ENCODE measurements at places on chromosomes 12 and 14.

- DNase-seq, result no peak
Measured at GRCh38 chr12:78568321-78569020, 296.1 kb upstream of the SYT1 start.

- no peak for DNase-seq
Measured at GRCh38 chr12:75162845-75163244, 46.8 kb downstream of the KCNC2 start.

DNA sequence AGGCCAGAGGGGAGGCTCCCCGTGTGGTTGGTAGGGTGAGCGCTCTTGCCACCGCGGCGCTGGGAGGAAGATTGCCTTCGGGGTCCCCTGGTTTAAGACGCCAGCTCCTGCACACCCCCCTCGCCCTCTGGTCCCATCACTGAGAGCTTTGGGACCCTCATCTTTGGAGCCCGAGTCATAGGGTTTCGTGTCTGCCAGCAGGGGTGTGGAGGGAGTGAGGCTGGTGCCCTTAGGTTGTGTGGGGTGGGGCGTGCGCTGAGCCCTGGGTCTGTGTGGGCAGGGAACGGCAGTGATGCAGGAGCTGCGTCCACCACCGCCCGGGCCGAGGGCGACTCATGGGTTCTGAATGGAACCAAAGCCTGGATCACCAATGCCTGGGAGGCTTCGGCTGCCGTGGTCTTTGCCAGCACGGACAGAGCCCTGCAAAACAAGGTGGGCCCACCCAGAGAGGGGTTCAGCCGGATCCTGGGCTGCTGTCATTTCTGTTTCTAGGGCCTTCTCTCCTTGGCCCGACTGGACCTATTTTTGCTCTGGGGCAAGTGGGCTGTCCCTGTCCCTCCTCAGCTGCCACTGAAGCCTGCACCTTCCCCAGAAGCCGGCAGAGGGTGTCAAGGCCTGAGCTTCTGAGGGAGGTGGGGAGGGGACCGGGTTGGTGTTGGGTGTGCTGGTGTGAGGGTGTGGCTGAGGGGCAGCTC, 12.1 kb downstream of the ACADS start:
- DNase-seq, result no peak

DNA sequence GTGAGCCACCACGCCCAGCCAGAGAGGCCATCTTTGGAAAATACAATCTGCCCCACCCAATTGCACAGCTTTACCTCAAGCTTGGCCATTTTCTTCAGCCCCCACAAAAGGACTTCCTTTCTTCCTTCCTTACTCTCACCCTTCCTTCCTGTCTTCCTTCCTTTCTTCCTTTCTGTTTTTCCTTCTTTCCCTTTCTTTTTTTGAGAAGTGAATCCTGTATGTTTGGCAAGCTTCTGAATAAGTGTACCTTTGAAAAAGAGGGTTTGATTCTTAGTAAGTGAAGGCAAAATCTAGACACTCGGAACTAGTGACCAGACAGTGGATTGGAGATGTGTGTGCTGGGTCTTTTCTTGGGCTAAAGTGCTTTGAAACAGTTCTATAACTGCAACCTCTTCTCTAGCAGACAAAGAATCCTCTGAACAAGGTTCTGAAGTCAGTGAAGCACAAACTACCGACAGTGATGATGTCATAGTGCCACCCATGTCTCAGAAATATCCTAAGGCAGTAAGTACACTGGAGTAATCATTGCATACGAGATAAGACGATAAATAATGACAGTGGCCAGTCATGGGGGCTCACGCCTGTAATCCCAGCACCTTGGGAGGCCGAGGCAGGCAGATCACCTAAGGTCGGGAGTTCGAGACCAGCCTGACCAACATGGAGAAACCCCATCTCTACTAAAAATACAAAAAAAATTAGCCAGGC, 49.5 kb downstream of the SUPT16H start:
- DNase-seq, result no peak

- DNase-seq, result no peak
Measured at GRCh38 chr12:101945369-101946232, 68.2 kb downstream of the DRAM1 start.

- DNase-seq, result peak; percentile 24
Measured at GRCh38 chr12:3587402-3588013, 96.5 kb downstream of the PRMT8 start.

DNA sequence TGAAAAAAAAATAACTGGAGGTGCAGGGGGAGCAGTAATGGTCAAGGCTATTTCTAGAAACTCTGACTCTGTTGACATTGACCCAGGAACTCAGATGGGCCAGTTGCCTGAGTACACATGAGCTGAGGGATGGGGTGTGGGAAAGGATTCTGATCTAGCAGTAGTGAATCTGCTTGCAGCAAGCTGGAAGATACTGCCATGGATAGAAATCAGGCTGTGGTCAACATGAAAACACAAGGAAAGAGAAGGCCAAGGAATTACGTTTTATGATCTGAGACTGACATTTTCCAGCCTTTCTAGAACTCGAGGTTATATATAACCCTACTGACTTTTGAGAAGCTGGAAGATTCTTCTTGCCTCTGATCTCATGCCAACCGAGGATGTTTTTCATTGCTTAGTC, 90.0 kb downstream of the ANO6 start:
- no peak for DNase-seq

DNA sequence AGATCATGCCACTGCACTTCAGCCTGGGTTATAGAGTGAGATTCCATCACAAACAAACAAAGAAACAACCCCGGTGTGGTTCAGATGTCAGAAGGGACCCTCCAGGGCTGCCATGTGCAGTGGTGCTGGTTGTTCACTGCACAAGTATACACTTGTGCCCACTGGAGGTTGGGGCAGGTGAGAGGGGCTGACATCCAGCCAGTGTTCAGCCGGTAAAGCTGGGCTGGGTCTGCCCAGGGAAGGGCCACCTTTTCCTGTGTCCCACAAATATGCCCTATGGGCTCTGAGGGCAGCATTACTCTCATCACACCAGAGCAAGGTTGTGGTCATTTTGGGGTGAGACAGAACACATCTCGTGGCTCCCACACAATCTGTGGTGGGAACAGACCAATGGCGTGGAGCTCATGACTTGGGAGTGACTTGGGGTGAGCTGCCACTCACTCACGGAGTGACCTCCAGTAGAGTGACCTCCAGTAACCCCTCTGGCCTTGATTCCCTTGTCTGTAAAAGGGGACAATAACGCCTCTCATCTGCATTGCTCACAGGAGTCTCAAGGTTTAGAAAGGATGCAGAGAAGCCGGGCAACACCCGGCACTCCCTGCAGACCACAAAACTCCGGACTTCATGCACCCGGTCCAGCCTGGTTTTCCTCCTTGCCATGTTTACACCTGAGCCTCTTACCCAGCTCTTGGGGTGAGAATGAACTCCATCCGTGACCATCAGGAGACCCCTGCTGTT, 69.0 kb upstream of the VRK1 start:
- DNase-seq, result no peak

GRCh38 chr12:71782017-71782416, 27.4 kb downstream of the RAB21 start:
- no peak for DNase-seq

GRCh38 chr14:41606532-41607303, at the start of gene LRFN5:
Gene LRFN5, plus strand, starts transcription at chr14:41606876.
- peak; percentile 72 for DNase-seq

DNA sequence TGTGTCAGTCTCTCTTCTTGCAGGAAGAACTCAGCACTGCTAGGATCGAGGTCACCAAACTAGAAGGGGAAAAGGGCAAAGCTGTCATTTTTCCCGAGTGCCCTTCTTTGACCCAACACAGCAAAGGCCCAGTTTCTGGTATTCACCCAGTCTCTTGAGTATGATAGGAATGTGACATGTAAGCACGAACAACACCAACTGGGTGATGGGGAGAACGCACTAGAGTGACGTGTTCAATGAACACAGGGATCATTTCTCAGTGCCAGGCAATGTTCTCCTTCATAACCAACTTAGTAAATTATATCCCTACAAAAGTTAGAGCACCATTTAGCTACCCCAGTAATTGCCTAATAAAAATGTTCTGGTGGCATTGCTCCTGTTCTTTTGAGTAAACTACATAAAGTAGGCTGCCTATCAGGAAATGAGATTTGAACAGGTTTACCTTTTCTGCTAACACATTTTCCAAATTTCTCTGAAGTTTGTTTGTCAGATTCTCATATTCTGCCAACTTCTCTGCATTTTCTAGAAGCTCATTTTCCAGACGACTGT, 64.5 kb downstream of the NIN start:
- no peak for DNase-seq

DNA sequence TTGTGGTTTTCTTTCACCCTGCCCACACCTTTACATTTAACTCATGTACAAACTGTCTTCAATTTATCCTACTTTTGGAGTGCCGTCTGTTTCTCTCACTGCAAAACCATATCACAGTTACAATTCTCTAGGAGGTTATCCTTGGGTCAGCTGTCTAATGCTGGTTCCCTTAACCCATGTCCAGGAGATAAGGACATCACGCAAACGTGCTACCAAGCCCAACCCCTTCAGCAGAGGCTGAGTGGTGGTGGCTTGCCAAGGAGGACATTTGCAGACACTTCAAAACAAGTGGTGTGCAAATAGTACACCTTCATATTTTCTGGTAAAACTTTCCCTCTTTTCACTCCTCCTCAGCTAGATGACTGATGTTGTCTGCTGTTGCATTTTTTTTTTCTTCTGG, 167.9 kb downstream of the PAX9 start:
- no peak for DNase-seq

- peak; percentile 33 for DNase-seq
Measured at GRCh38 chr14:84421621-84422020, 1108.3 kb upstream of the FLRT2 start.

- no peak for DNase-seq
Measured at GRCh38 chr12:49388682-49389386, 21.6 kb downstream of the SPATS2 start.

- DNase-seq, result no peak
Measured at GRCh38 chr14:23441076-23441475, 5.6 kb upstream of the MYH7 start.

GRCh38 chr14:53951243-53951626, 5.4 kb downstream of the BMP4 start:
- no peak for DNase-seq

DNA sequence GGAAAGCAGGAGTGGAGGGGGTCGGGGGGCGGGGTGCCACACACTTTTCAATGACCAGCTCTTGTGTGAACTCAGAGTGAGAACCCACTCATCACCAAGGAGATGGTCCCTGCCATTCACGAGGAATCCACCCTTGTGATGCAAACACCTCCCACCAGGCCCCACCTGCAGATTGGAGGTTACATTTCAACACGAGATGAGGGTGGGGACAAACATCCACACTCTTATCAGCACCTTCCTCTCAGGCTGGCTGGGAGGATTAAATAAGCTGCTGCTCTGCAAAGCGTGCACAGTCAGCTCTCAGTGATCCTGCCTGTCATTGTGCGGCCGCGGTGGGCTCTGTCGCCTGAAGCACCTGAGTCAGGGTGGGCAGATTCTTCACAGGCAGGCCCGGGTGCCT, 39.7 kb downstream of the AACS start:
- DNase-seq, result peak; percentile 16

DNA sequence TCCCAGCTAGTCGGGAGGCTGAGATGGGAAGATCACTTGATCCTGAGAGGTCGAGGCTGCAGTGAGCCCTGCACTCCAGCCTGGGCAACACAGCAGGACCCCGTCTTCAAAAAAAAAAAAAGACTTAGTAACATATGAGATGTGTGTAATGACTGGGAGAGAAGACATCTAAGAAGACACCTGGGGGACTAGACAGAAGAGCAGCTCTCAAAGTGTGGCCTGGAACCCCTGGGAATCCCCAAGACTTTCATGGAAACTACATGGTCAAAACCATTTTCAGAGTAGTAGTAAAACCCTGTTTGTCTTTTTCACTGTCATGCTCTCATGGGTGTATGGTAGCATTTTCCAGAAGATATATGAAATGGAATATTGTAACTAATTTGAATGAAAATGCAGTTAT, 45.3 kb downstream of the R3HDM2 start:
- DNase-seq, result no peak

GRCh38 chr12:56315249-56315621, 553 bp downstream of the CNPY2 start:
- DNase-seq, result peak; percentile 54

DNA sequence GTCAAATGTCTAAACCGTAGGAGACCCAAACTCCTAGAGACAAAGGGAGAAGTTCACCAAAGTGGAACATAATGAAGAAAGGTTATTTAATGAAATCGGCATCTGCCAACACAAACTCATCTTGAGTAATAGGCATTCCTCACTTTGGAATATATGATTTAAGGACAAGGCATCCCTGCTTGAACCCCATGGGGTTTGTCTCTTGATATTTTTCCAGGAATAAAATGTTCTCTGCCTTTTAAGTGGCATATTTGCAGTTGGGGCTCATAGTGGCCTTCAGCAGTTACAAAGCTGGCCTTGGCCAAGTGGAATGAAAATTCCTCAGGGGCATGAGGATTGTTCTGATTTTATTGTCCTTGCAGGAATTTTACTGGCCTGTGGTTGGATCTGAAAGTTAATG, 7.1 kb downstream of the POP5 start:
- DNase-seq, result no peak

- no peak for DNase-seq
Measured at GRCh38 chr14:24840204-24840893, 206.4 kb upstream of the GZMB start.

GRCh38 chr12:56359851-56360767, at the start of gene STAT2:
Gene STAT2, minus strand, starts transcription at chr12:56360107. Its CDS starts 3,536 bp downstream, at chr12:56356571.
- DNase-seq, result peak; percentile 99

- DNase-seq, result peak; percentile 13
Measured at GRCh38 chr12:13390381-13390861, 193.9 kb downstream of the EMP1 start.

DNA sequence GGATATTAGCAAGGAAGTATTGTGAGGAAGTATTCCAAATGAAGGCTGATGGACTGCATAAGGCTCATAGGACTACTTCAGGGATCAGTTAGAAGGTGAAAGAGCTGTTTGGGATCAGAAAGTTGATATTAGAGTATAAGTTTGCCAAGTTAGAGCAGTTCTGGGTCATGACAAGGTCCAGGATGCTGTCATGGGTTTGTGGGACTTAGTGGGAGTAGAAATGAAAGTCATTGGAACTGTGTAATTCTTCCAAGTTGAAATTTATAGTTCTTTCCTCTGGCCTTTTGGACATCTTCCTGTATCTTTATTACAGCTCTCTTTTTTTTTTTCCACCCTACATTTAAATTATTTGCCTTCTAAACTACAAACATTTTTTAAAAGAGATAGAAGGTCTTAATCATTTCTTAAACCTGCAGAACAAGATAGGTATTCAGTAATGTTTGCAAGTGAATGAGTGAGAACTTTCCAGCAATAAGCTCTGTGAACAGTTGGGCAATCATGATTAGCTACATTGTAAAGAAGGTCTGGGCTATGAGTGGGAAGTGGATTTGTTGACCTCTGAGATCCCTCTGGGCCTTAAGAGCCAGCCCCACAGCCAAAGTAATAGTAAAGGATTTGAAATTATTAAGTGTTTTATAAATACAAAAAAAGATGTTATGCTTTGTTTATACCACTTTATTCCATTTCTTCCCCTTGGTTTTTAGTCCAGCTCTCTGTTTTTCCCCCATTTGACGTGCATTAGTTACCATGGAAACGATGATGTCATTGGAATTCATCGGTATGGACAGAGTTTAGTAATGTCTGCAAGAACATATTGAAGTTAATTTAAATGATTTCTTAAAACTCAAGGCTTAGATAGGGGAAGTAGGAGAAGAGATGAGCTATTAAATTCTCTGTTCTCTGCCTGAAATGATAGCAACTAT, 247.9 kb upstream of the ARHGAP5 start:
- DNase-seq, result no peak
